ENCODE measurements at places on chromosomes 7 and 10. TPM values are rescaled to one million over a fixed set of nuclear protein-coding genes. Genes with fewer than 3 reads are reported as not detected.

BTBD16 gene
- 0.27 TPM for total RNA-seq

MUC3A gene
- total RNA-seq = 0.04 TPM

SOSTDC1 gene
- total RNA-seq = 19.8 TPM

ADRB1 gene
- 0.09 TPM for total RNA-seq

RET gene
- 1.2 TPM for total RNA-seq

ZNF488 gene
- 1.2 TPM for total RNA-seq

LUC7L2 gene
- 28.5 TPM for total RNA-seq

PHF14 gene
- 38.0 TPM for total RNA-seq

All from muscle of leg (tissue), 16 donors.